ENCODE measurements at places on chromosomes 12 and 14.

DNA sequence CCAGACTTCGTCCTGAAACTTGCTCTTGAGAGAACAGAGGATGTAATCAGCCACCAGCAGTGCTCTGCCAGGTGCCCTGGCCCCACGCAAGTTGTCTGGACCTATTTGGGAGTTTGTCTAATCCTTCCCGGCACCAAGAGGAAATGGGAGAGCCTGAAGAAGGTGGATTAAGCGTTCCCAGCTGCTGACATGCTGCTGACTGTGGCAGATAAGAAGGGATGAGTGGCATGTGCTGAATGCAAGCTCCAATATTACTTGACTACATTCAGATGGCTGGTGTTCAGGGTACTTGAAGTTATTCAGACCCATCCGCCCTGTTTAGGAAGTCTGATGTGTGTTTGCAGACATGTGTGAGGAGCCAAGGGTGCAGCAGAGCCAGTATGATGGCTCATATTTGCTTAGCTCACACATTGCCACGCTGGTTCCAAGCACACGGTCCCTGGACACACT is 440.6 kb upstream of the CCDC196 start:
- no peak for DNase-seq

- no peak for DNase-seq
Measured at GRCh38 chr14:66085665-66086064, 400.5 kb upstream of the CCDC196 start.

- DNase-seq: no peak
Measured at GRCh38 chr14:99755068-99755405, 38.2 kb upstream of the EML1 start.

DNA sequence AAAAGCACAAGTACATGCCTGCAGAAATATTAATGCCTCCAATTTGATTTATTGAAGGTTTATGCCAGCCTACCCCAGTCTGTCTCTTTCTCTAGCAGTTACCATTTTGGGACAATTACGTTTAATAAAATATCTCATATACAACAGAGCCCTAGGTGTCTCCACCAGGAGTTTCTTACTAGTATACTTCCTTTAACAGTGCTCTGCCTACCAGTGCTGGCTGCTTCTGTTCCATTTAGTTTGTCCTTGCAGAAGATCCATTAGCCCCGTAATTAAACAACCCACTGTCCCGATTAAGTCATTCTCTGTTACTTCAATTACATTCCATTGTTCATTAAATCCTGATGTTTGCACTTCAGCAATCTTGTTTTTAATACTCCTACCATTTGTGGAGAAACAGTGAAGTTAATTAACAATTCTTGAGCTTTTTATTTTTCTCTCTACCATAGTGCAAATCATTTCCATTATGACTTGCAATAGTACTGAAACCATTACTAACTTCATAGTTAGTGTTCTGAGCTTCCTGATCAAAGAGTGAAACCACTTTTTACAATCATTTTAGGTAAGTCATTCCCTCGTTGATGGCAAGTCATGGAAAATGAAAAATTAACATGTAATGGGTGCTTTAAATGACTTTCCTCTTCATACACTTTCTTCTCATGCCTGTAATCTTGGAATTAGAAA is 121.1 kb downstream of the PLXNC1 start:
- no peak for DNase-seq

All from stimulated activated CD8-positive, alpha-beta memory T cell treated with anti-CD3 and anti-CD28 coated beads, Interleukin-7, amount 100 ng/mL, for 24 hours (primary cell).